Right renal cortex interstitium (tissue), 3 donors: ENCODE measurements at places on chromosomes 7 and 10. TPM values are rescaled to one million over a fixed set of nuclear protein-coding genes. Genes with fewer than 3 reads are reported as not detected.

DNA sequence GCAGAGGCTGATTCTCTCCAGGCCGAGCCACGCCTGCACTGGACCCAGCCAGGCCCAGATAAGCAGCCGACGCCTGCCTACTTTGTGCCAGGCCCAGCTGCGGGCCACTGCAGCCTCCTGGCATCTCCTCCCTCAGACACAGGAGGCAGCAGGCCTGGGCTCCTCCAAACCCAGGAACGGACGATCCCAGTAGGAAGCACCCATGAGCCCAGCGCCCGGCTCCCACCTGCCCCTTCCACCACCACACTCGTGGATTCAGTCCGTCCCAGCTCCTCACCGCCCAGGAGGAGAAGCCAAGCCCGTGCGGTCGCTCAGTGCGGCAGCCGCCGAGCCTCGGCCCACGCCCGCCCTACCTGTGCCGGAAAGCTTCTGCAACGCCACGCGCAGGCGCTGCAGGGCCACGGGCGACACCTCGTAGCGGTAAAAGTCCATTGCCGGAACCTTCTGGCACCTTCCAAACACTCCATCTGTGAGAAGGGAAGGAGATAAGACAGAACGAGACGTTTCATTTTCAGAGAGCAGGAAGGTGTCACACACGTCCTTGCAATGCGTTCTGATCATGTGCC, 271.1 kb downstream of the PTPRN2 start:
- DNase-seq: no peak

DNA sequence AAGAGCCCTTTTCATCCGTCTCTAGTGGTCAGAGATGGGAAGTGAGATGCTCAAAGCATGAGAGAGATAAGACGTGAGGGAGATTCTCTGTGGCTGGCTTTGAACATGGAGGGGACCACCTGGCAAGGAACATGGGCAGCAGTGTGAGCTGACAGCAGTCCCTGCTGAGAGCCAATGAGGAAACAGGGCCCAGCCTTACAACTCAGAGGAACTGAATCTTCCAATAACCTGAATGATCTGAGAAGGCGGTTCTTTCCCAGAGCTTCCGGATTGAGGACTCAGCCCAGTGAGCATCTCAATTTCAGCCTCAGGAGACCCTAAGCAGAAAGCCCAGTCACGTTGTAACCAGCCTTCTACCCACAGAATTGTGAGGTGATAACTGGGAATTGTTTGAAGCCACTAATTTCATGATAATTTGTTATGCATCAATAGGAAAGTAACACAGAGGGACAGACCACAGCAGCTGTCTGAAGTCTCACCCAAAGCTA, 33.9 kb upstream of the IKZF1 start:
- DNase-seq: no peak

GRCh38 chr7:41693150-41693997, 9.5 kb downstream of the INHBA start:
- no peak for DNase-seq

- DNase-seq: no peak
These were observed 3.2 kb downstream of the AKR1B15 start for GRCh38 chr7:134552105-134552504.

The GPR37 gene
- 1.3 TPM for polyA plus RNA-seq

The H2BK1 gene
- polyA plus RNA-seq: not detected
